ENCODE measurements at places on chromosomes 4 and X. TPM values are rescaled to one million over a fixed set of nuclear protein-coding genes. Genes with fewer than 3 reads are reported as not detected.

Gene HELT
- total RNA-seq: not detected

Gene PRDM8
- total RNA-seq: 0.07 TPM

Gene TASL
- not detected for total RNA-seq

Gene COQ2
- total RNA-seq: 11.1 TPM

Gene TRPC5OS
- not detected for total RNA-seq

Gene EDNRA
- total RNA-seq: 0.04 TPM

Gene GPM6B
- not detected for total RNA-seq

Gene FRG1
- total RNA-seq: 74.7 TPM

Gene SOWAHD
- total RNA-seq: not detected

Gene NCAPG
- 73.4 TPM for total RNA-seq

Gene MAGEA8
- 2.2 TPM for total RNA-seq

Gene TFDP3
- not detected for total RNA-seq

Gene TMEM156
- 3.7 TPM for total RNA-seq

Gene CXXC4
- not detected for total RNA-seq

Gene ALPK1
- total RNA-seq: 6.1 TPM

Gene GPC3
- total RNA-seq: 0.42 TPM

Gene LRCH2
- total RNA-seq: 2.6 TPM

Gene BEX2
- total RNA-seq: 8.3 TPM

Gene SYN1
- total RNA-seq: 0.38 TPM

Gene PAGE5
- 149 TPM for total RNA-seq

Gene CYTL1
- total RNA-seq: not detected

Gene MEPE
- total RNA-seq: not detected

Gene RGN
- total RNA-seq: not detected

Gene APBB2
- total RNA-seq: 2.1 TPM

Gene MAGEE1
- 0.11 TPM for total RNA-seq

Gene KIT
- 1.1 TPM for total RNA-seq

Gene TTC29
- total RNA-seq: not detected

Gene MAGEB2
- 88.8 TPM for total RNA-seq

Gene UGT8
- 6.0 TPM for total RNA-seq

Gene AFM
- total RNA-seq: 0.07 TPM

Gene ABCG2
- 0.04 TPM for total RNA-seq

Gene F9
- 0.11 TPM for total RNA-seq

Gene HSFX4
- total RNA-seq: not detected

Gene GPRIN3
- 0.02 TPM for total RNA-seq

Gene ITM2A
- 57.4 TPM for total RNA-seq

Gene CXorf65
- total RNA-seq: 1.8 TPM

Gene PDGFRA
- total RNA-seq: 0.40 TPM

Data from K562 (cell line).